Inflammatory macrophage treated with lipopolysaccharide for 4 hours (primary cell): ENCODE measurements at places on chromosomes 3 and 15.

DNA sequence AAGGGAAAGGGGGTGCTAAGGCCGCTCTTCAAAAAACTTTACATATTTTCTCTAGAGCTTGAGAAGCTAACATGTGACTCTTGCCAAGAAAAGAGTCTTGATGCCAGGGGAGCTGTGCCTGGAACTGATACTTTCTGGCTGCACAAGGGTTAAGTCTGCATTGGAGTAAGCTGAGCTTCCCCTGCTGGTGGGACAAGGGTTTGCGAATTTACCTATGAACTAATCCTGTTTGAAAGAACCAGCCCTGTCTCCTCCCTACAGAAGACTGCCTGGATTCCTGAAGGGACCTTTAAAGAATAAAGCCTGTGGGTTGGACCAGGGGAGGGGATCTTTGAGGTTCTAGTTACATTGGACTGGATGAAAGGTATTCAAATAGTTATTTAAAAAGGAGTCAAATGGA is 58.3 kb upstream of the EPHA3 start:
- no peak for DNase-seq

- DNase-seq: no peak
Observed at GRCh38 chr15:64461721-64462162, 1.4 kb downstream of the ZNF609 start.

- no peak for DNase-seq
Observed at GRCh38 chr15:58462547-58462946, 30.8 kb downstream of the LIPC start.

DNA sequence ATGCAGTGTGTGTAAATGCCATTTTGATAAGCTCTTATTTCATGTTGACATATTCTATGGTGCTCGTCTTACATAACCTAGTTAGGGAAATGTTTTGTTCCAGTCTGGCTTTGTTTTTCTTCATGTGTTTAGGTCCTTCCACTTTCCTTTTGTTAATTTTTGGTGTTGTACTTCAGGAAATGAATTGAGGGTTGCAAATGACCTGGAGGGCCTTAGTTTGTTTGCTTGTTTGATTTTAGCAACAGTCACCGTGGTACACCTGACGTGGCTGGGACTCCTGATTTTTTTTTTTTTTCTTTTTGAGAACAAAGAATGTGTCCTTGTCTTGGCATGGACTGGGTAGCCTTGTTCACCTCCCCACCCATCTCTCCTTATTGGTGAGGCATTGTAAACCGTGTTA is 114.8 kb downstream of the IGF1R start:
- no peak for DNase-seq

DNA sequence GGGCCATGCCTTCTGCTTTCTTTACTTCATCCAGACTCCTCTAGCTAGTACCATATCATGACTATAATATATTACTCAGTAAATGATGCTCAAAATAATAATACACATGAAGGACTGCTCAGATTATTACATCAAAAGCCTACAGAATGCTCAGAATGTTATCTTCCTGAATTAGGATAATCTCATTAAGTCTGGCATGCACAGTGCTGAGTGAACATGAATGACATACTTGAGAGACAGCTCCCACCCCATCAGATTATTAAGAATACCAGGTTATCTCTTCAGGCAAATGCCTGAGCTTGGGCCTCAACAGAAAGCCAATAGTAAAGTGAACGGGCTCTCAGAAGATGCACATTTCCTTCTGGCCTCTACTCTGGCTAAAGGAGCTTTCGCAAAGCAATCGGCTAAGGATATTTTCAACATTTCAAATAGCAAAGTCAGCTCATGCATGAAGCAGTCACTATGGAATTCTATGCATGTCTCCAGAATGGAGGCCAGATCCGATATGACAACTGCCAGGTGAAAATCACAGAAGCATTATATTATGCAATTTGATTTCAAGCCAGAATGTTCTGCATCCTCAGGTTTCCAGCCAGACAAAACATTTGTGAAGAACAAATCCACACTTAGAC is 122.6 kb downstream of the KCNMB2 start:
- DNase-seq: no peak

DNA sequence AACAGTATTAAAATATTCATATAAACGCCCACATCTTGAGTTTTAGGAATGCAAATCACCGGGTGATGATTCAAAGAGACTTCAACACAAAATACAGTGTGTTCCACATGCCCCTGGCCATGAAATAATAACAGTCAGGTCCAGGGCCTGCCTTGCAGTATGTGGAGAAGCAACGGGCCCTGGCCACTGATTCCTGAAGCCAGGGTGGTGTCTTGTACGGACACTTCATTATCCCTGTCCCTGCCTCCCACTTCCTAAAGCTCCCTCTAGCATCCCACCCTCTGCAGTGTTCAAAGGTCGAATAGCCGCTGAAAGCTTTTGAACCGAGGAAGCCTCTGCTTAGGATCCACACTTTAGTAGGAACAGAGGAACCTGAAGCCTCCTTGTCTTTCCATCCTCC is 50.4 kb upstream of the PCSK6 start:
- DNase-seq: no peak
